ENCODE measurements at places on chromosomes 16 and 17.

DNA sequence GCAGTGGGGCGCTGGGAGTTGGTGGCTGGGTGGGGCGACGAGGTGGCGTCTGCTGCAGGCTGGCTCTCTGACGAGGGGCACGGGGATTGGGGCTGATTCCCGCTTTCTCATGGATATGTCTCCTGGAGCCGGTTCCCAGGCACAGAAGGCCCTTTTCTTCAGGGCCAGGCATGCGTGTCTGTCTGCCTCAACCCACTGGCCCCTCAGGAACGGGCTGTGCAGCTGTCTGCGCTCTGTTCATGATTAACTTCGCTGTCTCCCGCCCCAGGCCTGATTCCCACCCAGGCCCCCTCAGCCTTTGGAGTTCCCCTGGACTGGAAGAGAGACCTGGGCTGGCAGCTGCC, 53.1 kb downstream of the RAP1GAP2 start:
- no peak for DNase-seq

DNA sequence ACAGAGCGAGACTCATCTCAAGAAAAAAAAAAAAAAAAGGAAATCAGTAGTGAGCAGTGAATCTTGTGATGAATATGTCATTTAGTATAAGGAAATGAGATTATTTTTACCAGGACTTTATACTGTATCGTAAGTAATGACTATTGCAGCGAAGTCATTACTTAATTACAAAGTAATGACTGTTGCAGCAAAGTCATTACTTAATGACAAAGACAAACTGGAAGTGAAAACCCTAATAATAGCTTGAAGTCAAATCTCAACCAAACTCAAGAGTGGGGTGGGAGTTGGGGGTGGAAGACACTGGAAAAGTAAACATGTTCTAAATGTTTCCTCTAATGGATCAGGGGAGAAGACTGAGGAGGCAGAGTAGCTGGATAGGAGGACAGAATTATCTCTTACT, 76.5 kb downstream of the ARHGAP44 start:
- DNase-seq, result no peak

- no peak for DNase-seq
Observed at GRCh38 chr17:45135978-45136791, 698 bp downstream of the ACBD4 start.

- no peak for DNase-seq
Observed at GRCh38 chr17:29594519-29595090, 1.7 kb downstream of the ANKRD13B start.

DNA sequence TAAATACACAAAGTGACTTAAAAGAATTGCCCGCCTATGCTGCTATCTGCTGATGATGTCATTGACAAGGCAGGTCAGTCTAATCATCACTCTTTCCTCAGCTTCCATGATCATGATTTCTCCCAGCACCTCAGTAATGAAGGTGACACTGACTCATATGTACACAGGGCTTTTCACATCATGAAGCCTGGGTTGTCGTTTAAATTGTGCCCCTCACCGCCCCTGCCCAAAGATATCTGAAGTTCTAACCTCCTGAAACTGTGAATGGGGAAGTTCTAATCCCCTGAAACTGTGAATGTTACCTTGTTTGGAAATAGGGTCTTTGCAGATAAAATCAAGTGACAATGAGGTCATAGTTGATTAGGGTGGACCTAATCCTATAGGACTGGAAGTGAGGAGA, 17.4 kb upstream of the GPRC5C start:
- no peak for DNase-seq

- no peak for DNase-seq
Observed at GRCh38 chr17:66781135-66781534, 53.8 kb upstream of the CACNG5 start.

GRCh38 chr17:78349891-78350642, 9.8 kb downstream of the SOCS3 start:
- DNase-seq, result no peak

DNA sequence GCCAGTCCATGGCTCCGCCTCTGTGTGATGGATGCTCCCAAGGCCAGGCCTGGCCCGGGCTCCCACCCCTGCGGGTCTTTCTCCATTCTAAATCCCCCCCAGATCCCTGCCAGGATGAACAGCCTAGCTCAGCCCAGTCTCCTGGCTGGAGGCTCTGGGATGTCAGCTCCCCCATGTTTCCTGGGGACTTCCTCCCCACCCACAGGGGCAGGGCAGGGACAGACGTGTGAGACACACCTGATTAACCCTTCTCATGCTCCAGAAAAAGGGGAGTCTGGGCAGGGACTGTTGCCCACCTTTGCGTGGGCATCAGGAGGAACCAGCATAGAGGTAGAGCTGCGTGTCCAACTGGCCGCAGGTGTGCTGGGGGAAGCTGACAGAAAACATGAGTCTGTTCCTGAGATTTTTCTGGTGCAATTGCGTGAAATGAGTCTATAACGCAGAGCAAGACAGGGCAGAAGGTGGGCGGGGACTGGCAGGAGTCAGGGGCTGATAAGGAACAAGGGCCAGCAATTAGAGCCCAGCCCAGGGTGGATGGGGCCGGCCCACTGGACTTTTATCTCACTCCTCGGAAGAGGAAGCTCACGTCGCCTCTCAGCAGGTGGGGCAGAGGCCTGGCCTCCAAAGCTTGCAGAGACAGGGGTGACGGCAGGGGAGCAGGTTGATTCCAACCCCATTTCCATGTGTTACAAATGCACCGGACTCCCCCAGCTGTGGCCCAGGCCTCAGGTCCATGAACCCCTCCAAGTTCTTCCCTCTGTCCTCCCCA, 238.2 kb downstream of the RBFOX3 start:
- no peak for DNase-seq

- DNase-seq, result no peak
Observed at GRCh38 chr17:75155191-75155601, 884 bp upstream of the JPT1 start.

DNA sequence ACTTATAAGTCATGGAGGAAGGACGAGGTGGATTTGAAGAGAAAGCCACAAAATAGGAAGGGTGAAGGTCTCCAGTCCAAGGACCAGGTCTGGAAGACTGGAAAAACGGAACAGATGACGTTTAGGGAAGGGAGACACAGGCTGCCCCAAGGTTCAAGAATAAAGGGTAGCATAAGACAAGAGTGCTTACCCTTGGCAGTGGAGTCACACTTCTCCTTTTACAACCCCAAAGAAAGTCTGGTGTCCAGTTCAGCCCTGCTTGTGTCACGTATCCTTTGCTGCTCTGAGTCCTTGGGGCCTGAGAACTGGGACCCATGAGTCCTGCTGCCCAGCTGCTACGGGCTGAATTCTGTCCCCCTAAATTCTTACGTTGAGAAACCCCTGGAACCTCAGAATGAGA, 13.0 kb upstream of the GGA2 start:
- no peak for DNase-seq

GRCh38 chr17:7314719-7315569, at the start of gene GPS2:
TSS of gene GPS2 (minus strand) at chr17:7315360. CDS start at chr17:7315052, 308 bp downstream.
- DNase-seq, result peak; percentile 93
